GM23248 (cell line): ENCODE measurements at places on chromosomes 6 and 20.

DNA sequence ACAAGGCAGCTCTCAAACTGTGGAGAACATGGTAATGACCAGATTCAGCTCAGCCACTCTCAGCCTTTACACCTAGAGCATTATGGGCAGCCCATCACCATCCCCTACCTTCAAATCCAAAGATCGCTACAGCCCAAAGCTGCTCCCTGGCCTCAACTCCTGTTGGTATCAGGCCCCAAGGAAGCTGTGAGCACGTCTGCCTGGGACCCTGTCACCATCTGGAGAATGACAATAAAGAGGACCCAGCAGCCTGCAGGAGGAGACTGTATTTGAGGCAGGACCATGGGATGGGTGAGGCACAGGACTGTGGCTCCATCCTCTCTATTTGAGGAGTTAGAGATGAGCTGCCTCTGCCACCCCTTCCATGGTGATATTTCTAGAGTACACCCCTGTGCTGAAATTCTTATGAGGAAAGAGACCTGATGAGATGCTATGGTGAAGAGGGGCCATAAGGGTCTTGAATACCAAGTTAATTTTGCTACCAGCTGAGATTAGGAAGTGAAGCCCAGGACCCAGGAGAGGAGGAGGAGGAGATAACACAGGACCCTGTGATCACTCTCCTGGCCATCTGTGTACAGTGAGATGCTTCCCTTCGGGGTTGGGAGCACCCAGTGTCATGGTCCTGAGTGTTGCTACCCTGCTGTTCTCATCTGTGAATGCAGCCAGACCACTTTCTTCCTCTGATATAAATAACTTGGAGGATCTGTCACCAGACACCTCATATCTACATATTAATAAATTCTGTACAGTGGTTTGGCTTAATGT is 19.6 kb upstream of the MICB start:
- no peak for DNase-seq

- no peak for DNase-seq
Observed at GRCh38 chr6:118174071-118174470, 267.0 kb downstream of the SLC35F1 start.

GRCh38 chr6:79238919-79239318 is 4.4 kb upstream of the HMGN3 start:
- DNase-seq = no peak

DNA sequence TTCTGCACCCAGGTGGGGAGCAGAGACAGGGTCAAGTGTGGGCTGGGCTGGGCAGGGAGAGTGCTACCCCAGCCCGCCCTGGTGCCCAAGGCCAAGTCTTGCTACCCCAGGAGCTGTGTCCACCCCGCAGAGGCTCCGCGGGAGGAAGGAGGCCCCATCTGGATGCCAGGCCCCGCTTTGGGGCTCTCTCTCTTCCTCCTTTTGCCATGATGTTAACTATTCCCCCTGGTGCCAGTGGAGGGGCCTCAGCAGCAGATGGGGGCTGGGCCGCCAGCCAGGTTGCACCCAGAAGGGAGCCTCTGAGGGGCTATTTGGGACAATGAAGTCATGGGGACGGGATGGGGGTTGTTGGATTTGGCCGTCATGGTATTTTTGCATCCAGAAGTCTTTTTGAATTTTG is 9.3 kb downstream of the SLC17A9 start:
- no peak for DNase-seq

- DNase-seq = no peak
Observed at GRCh38 chr20:57221916-57222630, 44.4 kb downstream of the BMP7 start.

GRCh38 chr6:20202324-20202658 is 10.0 kb downstream of the MBOAT1 start:
- DNase-seq = no peak

GRCh38 chr6:111661541-111662061 is 55.9 kb upstream of the TRAF3IP2 start:
- DNase-seq = no peak

DNA sequence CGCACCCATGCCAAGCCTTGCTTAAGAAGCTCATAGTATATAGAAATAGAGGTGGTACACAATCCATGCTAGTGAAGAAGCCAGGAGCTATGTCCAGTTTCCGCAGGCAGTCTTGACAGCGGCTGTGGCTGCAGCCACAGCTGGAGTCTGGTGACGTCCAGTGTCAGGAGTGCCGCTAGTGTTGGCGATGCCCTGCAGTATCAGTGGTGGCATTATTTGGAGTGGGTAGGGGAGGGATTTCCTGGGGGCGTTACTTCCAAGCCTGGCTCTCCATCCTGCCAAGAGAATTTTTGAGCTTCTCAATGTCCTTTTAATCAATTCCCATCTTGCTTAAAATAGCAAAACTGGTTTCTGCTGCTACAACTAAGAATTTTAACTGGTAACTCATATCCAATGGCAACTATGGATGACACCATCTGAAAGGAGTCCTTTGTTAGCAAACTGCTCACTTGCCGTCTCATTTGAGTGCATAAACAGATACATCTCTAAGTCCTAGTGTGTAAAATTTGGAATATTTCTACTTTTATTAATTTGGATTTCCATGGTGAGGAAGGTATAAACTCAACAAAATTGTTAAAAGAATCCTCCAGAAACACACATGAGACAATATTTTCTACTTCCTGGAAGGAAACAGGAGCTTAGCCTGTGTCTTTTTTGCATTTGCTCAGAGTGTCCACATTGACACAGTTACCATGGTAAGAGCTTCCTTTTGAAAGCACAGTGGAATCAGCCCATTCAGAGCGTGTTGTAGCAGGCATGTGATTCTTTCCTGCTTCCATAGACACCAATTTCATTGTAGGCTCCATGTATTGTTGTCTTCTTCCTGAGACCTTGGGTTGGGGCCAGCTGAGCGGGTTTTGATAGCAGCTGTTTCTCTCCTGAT is 44.6 kb upstream of the PXDC1 start:
- no peak for DNase-seq

- DNase-seq = no peak
Observed at GRCh38 chr6:170260686-170261085, 30.2 kb downstream of the DLL1 start.

DNA sequence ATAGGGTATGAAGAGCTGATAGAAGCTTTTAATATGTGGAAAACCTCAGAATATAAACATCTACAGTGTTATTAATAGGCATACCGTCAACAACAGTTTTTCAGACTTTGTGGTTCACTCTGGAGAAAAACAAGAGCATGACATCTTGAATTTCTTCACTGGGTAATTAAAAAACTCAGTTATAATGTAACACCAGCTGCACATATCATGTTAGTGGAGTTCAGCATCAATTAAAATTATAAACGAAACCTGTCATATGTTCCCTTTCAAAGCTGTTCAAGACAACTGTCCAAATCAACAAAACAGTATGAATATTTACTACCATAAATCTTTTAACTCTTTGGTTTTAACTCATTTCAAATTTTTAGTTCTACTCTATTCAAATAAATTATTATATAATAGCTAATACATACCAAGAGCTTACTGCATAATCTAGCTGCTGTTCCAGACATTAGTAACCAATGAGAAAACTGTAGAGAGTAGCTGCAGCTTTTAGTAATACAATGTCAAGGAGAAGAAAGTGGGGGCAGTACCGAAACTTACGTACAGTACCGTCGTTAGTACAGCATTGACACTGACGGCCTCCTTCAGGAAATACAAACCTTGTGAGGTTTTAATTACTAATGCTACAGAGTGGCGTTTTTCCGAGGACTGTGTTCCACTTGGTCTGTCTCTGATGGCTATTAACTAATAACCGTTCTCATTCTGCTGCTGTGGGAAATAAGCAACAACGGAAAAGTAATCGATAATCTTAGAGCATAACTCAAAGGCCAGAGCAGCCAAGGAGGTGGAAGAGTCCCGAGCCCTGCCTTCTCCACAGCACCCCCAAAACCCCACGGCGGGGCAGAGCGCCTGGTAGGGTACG is 532 bp upstream of the PM20D2 start:
- DNase-seq = peak; percentile 52

GRCh38 chr20:59770851-59771250 is 162.6 kb downstream of the SYCP2 start:
- DNase-seq = no peak

GRCh38 chr6:38671885-38672467 is 31.0 kb downstream of the GLO1 start:
- peak; percentile 79 for DNase-seq

GRCh38 chr6:100433726-100434435 is 30.8 kb downstream of the SIM1 start:
- peak; percentile 5 for DNase-seq

DNA sequence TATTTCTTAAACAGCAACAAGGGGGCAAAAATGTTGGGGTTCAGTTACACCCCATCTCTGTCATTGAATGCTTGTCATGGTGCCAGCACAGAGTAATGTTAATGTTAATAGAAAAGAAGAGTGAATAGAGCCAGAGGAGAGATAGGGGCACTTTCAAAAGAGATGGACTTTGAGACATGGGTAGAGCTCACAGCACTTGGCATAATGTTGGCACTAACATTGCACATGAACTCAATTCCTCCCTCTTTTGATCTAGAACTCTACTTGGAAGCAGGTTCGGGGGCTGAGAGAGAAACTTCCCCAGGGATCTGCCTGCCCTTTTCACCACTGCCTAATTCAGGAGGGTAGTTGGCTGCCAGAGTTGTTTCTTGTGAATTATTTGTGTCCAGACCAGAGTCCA is 284.6 kb upstream of the PRND start:
- no peak for DNase-seq

GRCh38 chr6:1535295-1535694 is 74.4 kb upstream of the FOXC1 start:
- DNase-seq = peak; percentile 17

DNA sequence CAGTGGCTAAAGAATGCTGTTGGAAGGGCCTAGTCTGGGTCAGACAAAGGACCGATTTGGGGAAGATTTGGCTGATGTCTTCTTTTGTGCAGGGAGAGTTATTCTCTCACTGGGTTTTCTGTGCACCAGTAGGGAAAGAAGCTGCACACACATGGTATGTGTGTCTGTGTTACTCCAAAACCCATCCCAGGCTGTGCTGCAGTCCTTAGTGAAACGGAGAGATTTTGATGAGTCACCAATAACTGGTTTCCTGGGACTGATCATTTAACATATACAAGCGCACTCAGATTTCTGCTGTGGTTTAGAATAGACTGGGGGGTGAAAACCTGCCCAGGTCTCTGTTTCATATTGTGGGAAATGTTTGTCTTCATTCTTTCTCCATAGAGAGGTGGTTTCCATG is 1049.8 kb downstream of the KIF16B start:
- DNase-seq = no peak

- peak; percentile 30 for DNase-seq
Observed at GRCh38 chr20:57006411-57007170, 259.9 kb downstream of the BMP7 start.

DNA sequence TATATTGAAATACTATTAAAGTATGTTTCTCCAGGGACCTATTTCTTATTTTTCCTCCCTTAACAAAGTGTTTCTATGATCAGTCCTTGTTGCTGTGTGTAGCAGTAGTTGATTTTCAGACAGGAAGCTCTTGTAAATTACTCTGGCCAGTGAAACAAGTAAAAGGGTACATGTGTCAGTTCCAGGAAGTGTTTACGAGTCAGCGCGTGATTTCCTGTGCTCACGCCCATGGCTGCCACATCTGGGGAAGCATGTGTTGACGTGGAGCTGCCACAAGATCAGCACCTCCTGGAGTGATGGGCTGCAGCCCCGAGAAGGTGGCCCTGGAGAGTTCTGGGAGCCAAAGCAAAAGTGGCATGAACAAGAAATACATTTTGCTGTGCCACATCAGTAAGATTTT is 38.6 kb upstream of the GGTLC1 start:
- DNase-seq = peak; percentile 4

- no peak for DNase-seq
Observed at GRCh38 chr6:149045404-149045803, 272.1 kb upstream of the TAB2 start.

GRCh38 chr20:8005033-8005432 is 14.5 kb downstream of the TMX4 start:
- no peak for DNase-seq

GRCh38 chr6:128848212-128848935 is 34.6 kb upstream of the LAMA2 start:
- DNase-seq = no peak
